ENCODE measurements at places on chromosomes 6 and 20.

DNA sequence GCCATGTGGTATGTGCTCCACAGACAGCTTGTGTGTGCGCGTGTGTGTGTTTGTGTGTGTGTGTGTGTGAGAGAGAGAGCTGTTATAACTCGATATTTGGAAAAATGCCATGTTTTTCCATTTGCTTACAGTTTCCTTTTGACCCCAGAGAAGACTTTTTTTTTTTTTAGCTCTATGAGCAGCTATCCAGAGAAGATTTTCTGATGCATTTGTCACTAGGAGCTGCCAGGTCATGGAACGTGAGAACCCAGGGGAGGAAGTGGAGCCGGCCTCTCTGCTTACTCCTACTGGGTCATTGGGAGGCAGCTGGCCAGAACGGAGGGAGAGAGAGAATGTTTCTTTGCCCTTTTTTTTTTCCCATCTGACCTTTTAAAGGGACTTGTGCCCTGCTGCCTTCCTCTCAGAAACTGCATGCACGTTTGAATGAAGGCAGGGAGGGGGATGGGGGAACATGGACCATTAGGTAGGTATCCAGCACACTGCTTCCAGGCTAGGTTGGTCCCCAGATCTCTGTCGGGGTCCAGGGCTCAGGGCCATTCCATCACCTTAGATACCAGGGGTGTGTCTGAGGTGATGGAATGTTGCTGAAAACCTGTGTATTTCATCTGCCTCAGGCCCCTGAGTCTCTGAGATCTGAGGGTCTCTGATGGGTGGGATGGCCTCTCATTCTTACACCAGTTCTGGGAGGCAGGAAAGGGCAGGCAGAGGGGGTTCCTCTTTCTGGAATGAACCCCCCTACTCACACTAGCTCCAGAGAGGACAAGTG, 11.2 kb upstream of the MRPS18A start:
- DNase-seq = no peak

- no peak for DNase-seq
These were observed 104.6 kb upstream of the PLEKHG1 start for GRCh38 chr6:150495126-150495525.

GRCh38 chr20:62061851-62062423, 3.7 kb downstream of the TAF4 start:
- DNase-seq = no peak

GRCh38 chr6:85469276-85470022, 19.6 kb downstream of the NT5E start:
- DNase-seq = no peak

DNA sequence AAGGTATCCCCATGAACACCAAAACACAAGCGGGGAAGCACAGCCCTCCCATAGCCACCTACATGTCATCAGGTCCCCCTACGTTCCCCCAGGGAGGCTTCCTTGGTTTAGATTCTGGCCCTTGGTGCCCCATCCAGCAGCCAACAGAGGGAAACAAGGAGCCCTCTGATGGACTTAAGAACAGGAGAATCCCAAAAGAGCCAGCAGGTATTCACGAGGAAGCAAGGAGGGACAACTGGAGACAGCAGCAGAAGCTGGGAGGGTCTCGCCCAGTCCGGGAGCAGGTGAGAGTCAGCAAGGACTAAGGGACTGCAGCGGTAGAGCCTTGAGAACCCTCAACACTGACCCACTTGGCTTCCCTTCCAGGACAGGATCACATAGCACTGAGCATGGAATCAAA, 58.4 kb upstream of the TOP1 start:
- no peak for DNase-seq

DNA sequence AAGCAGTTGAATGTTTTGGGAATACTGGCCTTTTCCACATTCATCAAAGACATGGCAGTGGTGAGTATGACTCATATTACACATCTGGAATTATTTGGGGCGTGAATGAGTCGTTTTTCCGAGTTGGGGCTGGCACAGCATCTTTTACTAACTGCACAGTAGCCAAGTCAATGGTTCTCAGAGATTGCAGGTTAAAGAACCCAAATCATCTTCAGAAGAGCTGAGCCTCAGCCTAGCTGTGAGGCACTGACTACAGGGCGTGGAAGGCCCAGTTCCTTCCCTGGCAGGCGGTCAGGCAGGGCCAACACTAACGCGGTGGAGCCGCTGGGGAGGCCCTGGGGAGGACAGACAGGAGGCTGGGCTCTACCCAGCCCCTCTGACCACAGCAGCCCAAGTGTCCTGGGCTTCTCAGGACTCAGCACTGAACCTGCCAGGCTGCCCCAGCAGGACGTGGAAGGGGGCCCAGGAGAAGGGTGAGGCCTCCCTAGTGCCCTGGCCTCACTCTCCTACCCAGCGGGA, 20.1 kb upstream of the HELZ2 start:
- DNase-seq = no peak

GRCh38 chr6:37480118-37480736, 19.5 kb downstream of the CCDC167 start:
- DNase-seq = no peak

- DNase-seq = no peak
These were observed 574.2 kb downstream of the KHDRBS2 start for GRCh38 chr6:61711849-61712248.

- DNase-seq = no peak
These were observed 562.8 kb upstream of the BTBD3 start for GRCh38 chr20:11354846-11355245.

GRCh38 chr20:8399947-8400346, 267.9 kb downstream of the PLCB1 start:
- DNase-seq = no peak

DNA sequence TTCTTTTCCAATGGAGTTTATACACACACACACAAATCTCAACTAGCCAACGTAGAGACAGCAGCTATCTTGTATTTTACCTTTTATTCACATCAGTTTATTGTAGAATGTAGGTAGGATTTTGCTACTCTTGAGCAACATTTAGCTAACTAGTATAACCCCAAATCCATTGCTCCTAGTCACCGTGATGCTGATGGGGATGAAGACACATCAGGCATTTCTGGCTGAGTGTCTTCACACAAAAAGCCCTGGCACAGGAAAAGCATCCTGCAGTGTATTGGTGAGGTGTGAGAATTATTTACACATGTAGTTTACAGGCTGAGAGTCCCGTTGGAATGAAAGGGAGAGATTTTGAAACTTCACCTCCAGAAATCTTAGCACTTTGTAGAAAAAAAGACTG, 65.9 kb upstream of the FBXL4 start:
- no peak for DNase-seq

DNA sequence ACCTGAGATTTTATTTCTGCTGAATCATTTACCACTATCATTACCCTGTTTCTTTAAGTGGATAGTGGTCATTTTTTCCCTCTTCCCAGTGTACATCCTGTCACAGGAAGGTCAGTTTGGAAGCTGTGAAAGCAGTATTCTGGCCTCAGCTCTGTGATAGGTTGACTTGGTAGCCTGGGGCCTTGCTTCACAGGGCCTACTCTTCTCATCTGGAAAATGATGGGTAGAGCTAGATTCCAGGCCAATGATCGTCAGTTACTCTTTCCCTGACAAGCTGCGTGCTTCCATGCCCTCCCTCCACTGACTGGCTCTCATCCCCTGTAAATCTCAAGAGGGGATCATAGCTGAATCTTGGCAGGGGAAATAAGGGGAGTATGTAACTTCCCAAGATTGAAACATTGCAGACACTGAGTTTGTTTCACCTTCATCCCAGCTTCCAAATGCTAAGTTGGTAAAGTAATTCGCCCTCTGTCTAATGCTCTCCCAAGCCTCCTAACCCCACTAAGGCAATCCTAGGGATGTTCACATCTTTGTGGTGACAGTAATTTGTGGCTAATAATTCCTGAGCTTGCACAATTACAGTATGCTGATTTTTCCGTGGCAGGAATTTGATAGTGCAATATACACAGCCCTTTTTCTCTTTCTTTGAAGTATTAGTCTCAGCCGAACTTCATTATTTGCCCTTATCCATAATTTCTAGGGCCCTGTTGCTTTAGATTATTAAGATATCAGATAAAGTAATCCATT, 51.2 kb downstream of the VAPB start:
- DNase-seq = no peak

DNA sequence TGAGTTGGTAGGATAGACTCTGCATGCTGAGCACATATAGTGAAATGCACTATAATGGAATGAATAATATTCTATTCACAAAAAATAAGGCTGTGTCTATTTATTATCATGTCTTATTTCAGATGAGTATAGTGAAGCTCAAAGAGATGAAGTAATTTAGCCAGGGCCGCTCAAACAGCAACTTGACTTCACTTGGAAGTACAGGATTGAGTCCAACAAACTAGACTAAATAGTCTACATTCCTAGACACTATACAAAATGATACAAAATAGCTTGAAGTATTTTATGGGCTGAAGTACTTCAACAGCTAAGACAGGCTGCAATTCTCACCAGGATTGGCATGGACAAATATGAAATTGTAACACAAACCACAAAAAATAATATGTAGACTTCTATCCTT, 144.5 kb upstream of the DST start:
- no peak for DNase-seq

GRCh38 chr6:35076997-35077712, 64.0 kb downstream of the TCP11 start:
- no peak for DNase-seq

DNA sequence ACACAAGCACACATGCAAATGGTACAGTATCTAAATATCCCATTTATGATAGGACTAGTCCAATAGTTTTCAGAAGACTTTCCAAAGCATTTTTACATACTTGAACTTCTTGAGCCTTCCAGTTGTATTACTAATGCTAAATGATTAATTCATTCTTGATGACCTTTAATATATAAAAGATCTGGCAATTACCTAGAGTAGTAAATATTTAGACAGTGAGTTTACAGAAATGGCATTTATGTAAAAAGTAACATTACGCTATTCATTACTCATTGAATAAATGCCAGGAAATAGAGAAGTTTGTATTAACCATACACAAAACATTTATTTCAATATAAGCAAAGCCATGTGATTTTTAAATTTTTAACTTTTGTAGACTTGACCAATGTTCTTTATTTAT, 158.8 kb downstream of the DST start:
- no peak for DNase-seq

GRCh38 chr6:52389626-52390360, 27.8 kb downstream of the PAQR8 start:
- no peak for DNase-seq

DNA sequence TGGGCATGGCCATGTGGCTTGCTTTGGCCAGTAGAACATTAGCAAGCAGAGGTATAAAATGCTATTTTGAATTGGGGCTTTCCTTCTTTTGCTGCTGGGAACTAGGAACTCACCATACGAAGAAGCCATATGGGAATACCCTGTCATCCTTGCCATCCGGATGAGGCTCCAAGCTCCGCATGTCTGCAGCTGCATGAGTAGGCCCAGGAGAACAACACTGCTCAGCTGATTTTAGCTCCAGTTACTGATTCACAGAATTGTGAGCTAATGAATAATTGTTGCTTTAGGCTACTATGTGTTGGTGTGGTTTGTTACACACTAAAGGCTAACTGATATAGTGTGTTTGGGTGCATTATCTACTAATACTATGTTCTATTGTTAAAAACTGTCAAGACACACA, 2.7 kb upstream of the PLCB4 start:
- no peak for DNase-seq

GRCh38 chr20:573414-574296, 30.1 kb upstream of the CSNK2A1 start:
- no peak for DNase-seq
